Stimulated activated CD8-positive, alpha-beta memory T cell treated with anti-CD3 and anti-CD28 coated beads, Interleukin-7, amount 100 ng/mL, for 48 hours (primary cell): ENCODE measurements at places on chromosomes 6 and 20.

GRCh38 chr6:55705451-55706440 is 126.8 kb upstream of the HMGCLL1 start:
- no peak for DNase-seq

- no peak for DNase-seq
Measured at GRCh38 chr6:75579951-75580350, 21.7 kb upstream of the SENP6 start.

DNA sequence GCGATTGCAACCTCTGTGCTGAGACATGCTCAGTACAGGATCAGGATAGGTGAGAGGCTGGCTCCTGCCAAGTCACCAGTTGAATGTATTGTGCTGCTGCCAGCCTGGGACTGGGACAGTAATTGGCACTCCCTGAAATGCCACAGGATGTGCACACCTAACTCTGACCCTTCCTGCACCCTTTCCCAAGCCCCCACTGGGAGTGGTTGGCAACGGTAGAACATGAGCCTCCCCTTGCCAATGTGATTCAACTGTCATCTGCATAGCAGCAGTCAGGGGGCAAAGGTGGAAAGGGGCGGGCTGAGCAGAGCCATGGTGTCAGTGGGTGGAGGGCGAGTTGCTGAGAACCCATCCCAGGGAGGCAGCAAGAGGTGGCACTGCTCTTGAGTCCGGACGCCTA is 15.4 kb downstream of the SPINT3 start:
- DNase-seq: no peak

DNA sequence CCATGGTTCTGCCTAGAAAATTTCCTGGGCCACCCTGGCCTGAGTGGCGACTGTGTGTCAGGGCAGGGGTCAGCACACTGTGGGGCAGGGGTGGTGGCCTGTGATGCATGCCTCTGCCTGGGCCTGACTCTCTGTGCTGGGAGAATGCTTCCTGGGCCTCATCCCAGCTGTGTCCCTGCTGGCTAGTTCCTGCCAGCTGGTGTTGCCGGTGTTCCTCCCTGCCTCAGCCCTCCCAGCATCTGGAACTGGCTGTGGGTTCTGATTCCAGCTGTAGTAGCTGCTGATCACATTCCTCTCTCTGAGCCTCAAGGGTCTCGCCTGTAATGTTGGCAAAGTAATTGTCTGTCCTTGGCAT is 101.5 kb downstream of the SYCP2 start:
- no peak for DNase-seq

GRCh38 chr6:3882866-3883265 is 33.7 kb downstream of the FAM50B start:
- no peak for DNase-seq

DNA sequence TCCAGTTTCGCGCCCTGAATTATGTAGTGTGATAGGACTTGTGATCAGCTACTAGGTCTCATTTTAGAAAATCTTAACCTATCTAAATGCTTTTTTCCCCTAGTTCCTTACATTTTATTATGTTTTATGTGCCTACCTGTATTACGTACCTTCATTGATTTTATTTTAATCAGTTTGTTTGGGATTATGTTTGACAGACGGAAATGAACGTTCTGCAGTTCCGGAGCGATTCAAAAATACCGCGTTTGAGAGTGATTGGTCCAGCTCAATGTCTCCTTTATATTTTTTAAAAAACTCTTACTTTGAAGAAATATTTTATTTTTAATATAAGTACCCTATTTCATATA is 114.3 kb upstream of the BTN3A2 start:
- no peak for DNase-seq
